ENCODE measurements at places on chromosomes 12 and 14.

- no peak for DNase-seq
Measured at GRCh38 chr14:45150386-45150890, 14.7 kb downstream of the FANCM start.

DNA sequence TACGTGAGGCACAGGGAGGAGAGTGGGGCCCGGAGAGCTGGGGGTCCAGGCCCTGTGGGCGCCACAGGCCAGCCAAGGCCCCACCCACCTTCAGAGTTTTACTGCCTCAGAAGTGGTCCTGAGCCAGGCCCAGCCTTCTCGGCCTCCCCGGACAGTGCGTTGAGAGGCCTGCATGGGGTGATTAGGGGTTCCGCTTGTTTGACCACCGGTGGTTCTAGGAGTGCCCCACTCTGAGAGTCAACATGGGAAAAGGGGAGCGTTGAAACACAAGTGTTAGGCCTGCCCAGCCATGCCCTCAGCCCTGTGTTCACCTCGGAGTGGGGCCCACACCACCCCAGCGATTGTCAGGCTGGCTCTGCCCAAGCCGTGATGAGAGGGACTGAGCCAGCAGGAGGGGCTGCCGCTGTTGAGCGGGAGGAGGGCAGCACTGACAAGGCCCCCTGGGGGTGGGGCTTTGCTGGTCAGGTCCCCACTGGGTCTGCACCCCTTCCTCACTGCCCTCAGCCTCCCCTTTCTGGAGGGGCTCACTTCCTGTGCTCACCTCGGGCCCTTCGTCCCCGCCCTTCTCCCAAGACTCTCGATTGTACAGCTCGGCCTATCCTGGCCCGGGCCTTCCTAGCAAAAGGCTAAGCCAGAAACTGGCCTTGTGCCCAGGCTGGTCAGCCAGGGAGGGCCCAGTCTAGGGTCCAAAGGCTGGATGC lies 4.8 kb downstream of the CKB start:
- DNase-seq, result no peak

GRCh38 chr12:42588524-42589464 lies 752 bp downstream of the PRICKLE1 start:
- DNase-seq, result peak; percentile 84

GRCh38 chr12:46269429-46270241 lies 792 bp upstream of the SLC38A1 start:
- DNase-seq, result peak; percentile 56

GRCh38 chr12:79439175-79439825 lies 251.5 kb downstream of the PAWR start:
- no peak for DNase-seq

DNA sequence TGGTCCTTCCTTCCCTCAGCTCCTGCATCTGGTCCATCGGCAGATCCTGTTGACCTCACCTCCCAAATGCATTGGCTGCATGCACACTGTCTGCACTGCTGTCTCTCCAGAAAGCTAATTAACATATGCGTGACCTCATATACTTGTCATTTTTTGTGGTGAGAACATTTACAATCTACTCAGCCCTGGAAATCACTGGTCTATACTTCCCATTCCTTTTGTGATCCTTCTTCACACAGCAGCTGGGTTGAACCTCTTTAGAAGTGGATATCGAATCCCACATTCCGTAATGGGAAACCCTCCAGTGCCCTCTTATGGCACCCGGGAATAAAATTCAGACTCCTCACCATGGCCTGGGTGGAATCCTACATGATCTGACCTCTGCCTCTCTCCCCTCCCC lies 45.0 kb downstream of the SMOC1 start:
- no peak for DNase-seq

GRCh38 chr12:3667485-3667884 lies 85.4 kb downstream of the CRACR2A start:
- peak; percentile 62 for DNase-seq

- DNase-seq, result no peak
Measured at GRCh38 chr14:33799705-33800570, 150.9 kb downstream of the EGLN3 start.

DNA sequence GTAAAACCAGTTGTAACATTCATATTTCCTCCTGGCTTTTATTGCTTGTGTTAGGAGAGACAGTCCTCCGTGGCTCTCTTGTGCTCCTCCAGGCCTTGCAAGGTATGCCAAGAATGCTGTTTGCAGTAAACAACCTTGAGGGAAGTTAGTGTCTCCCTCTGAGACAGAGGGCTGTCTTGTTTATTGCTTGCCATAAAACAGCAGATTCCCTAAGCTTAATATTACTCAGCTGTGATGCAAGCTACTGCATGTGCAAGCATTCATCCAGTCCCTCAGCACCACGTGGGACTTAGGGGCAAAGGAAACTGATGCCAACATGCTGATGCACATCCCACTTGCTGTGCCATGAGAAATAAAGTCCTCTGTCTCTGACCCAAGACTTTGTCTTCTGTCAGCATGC lies 6.6 kb downstream of the POMT2 start:
- no peak for DNase-seq

- DNase-seq, result no peak
Measured at GRCh38 chr12:26239122-26239851, 43.9 kb downstream of the SSPN start.

DNA sequence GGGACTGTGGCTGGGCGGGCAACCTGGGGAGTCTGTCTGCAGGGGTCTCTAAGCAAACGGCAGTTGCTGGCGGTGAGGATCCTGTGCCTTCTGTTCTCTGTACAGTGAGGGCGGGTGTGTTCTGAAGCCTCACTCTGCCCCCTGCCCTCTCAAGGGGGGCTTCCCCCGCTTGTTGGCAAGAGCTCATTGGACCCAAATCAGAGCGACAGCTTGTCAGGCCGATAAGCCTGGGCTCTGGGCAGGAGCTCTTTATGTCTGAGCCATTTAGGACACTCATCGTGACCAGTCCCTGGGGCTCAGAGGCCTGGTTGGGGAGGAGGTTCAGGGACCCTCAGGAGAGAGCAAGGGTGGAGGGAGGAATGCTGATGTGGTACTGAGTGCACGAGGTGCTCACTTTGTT lies 136.0 kb downstream of the TSPAN9 start:
- DNase-seq, result peak; percentile 42

- no peak for DNase-seq
Measured at GRCh38 chr12:123398177-123398549, 14.2 kb downstream of the KMT5A start.

DNA sequence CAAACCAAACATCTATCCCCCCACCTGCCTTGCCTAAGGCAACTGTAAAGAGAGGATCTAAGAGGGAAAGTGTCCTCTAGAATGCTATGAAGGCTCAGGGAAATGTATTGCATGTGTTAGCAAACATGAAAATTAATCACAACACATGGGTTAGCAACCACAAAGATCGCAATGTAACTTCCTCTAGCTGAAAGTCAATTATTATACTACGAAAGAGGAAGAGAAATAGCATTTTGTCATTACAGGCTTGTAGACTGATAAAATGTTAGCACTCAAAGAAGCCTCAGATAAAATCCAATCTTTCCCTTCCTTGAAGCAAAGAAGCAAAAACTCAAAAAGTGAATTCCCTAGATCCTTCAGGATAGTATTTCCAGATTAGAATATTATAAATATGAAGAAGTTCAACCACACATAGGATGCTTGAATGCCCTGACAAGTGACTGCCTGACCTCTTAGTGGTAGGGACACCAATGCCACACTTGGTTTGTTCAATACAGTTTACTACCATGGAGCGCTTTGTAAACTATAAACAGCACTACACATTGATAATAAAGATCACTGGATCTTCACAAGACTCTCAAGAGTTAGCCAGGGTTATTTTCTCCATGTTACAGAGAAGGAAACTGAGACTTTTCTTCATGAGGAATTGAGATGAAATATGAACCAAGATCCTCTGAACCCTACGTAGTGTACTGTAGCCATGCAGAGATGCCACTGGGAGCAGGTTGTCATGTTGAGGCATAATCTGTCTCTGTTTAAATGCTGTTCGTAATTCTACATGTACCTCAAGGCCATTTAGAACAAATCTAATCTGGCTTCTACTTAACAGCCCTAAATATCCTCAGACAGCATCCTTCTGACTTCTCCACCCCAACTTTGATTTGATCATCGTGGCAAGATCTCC lies 100.7 kb downstream of the ITPR2 start:
- no peak for DNase-seq

DNA sequence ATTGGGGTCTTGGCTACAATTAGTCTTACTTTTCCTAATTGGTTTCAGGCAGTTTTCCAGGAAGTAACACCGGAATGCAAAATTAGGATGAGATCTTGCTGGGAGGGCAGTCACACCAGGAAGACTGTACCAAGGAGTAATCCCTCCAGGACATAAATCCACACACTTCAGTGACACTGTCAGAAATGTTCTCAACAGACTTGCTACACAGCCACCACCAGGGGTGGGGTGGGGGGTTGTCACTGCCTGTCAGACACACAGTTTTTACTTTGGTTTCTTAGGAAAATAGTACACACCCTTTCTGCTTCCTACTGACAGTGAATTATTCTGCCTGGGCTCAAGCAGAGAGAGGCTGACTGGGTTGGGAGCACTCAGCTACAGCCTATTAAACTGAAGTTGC lies 102.9 kb upstream of the CCDC196 start:
- no peak for DNase-seq

GRCh38 chr12:108798551-108799221 lies 58.7 kb downstream of the SSH1 start:
- DNase-seq, result no peak

GRCh38 chr12:30166006-30166795 lies 382.5 kb upstream of the TMTC1 start:
- no peak for DNase-seq

DNA sequence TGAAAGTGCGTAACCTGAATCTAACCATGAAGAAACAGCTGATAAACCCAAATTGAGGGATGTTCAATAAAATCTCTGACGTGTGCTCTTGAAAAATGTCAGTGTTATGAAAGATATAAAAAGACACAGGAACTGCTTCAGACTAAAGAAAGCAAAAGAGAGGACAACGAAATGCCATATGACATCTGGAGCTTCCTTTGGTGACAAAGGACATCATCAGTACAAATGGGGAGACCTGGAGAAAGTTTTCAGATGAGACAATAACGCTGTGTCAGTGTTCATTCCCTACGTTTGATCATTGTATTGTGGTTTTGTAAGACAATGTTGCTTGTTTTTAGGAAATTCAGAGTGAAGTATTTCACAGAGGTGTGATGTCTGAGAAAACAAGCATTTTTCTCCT lies 125.9 kb upstream of the MAP1LC3B2 start:
- no peak for DNase-seq

DNA sequence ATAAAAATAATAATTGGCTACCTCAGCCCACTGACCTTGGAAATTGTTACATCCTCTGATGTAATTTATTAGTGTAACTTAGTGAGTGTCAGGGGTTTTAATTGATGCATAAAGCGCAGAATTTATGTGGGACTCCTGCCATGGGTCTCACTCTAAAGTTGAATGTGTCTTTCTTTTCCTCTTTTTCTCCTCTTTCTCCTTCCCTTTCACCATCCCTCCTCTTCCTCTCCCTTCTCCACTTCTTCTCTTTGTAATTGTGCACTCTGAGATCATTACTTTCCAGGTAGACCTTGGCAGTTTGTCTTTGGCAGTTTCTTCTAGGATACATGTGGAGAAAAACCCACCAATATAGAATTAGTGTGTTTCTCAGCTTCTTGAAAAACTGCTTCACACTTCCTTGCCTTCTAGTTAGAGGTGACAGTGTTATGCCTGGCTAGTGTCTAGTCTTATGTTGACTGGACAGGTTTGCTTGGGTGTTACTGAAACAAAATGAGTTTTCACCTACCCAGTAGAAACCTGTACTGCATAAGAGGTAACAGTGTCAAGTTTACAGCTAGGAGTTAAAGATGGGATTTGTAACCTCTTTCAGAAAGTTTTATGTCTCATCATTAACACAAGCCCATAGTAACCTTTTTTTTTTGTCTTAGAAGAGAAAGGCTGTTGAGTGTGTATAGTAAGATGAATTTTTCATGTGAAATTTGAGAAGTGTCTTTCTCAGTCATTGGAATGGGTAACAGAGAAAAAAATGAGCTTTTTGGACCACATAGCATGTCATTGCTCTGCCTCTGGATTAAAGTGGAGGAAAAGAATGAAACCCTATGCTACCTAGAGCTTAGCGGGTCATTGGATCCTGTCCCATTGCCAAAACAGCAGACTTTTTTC lies 18.6 kb downstream of the PELI2 start:
- no peak for DNase-seq

Measured in neural progenitor cell (in vitro differentiated cells).